Naive thymus-derived CD8-positive, alpha-beta T cell (primary cell): ENCODE measurements at places on chromosomes 6 and 20.

- no peak for DNase-seq
These were observed 372.8 kb downstream of the BTBD9 start for GRCh38 chr6:38266921-38267354.

DNA sequence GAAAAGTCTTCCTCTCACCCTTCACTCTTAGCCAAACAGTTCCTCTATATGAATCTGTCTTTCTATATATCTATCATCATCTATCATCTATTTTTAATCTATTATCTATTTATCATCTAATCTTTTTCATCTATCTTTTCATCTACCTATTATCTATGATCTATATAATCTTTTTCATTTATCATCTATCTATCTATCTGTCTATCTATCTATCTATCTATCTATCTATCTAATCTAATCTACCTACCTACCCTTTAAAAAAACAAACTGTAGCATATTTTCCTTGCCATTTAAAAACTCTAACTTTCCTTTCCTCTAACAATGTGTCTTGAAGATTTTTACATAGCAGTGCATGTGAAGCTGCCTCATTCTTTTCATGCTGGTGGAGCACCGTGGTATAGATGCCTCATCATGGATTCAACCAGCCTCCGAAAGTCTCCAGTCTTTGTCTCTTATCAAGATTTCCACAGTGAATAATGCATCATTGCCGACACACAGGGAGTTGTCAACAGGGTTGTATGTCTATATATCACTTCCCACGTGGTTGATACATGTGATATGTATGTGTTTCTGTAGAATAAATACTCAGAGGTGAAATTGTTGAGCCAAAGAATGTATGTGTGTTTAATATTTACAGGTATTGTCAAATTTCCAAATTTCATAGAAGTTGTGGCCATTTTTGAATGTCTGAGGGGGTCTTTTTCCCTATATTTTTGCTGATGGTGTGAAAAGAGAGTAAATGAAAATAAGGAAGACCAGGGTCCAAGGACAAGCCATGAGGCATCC, 51.3 kb downstream of the VEGFA start:
- no peak for DNase-seq

DNA sequence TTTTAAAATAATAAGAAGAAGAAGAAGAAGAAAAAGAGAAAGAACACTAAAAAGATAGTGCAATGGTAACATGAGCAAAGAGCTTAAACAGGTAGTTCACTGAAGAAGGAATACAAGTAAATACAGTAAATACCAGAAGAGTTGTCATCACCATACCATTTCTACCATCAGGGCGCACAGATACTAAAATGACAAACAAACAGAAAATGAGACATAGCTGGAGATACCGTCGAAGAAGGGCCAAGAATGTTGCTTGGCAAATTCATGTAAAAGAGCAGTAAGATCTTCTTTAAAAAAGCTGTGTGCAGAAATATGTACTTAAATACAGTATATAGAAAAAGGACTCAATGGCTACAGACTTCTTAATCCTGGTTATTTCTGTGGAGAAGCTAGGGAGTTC, 20.7 kb upstream of the TFAP2C start:
- no peak for DNase-seq

DNA sequence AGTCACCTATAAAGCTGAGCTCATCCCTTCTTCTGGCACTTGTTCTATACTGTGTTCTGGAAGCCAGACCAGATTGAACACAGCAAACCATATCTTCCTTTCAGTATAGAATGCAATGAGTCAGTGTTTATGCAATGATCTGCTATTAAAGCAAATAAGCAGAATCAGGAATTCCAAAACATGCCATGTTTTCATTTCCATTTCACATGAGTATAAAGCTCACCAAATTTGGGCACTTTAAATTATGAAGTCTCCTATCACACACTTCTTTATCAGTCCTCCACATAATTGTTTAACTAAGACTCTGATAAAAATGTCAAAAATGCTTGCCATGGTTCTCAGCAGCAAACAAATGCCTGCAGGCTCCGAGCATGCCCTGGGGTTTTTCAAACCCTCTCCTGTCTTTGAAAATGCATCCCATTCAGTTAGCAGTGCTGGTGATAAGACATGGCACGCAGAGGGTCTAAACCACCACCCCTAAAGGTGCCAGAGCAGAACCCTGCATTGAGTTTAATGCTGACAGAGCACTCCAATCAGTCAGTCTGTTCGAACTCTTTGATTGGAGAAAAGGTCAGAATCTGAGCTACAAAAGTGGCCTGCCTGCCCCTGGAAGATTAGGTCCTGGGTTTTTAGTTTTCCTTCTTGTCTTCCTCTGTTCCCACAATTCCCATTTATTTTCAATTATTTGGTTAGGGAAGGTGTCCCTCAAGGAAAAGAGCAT, 234.1 kb downstream of the GMPR start:
- DNase-seq, result no peak

GRCh38 chr20:40010483-40010882, 678.6 kb downstream of the MAFB start:
- no peak for DNase-seq

DNA sequence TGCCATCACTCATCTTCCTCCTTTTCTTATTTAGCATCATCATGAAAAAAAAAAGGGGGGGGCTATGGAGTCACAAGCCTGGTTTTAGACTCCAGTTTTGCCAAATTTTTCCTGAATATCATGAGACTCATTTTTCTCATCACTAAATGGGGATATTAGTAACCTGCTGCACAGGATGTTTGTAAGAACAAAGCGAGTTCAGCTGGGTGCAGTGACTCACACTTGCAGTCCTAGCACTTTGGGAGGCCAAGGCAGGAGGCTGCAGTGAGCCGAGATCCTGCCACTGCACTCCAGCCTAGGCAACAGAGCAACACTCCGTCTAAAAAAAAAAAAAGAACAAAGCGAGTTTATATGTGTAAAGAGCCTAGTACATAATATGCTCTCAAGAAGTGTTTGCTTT, 82.8 kb downstream of the TFAP2A start:
- DNase-seq, result no peak
